Fibroblast of skin of left quadriceps (primary cell): ENCODE measurements at places on chromosomes 12 and 14.

DNA sequence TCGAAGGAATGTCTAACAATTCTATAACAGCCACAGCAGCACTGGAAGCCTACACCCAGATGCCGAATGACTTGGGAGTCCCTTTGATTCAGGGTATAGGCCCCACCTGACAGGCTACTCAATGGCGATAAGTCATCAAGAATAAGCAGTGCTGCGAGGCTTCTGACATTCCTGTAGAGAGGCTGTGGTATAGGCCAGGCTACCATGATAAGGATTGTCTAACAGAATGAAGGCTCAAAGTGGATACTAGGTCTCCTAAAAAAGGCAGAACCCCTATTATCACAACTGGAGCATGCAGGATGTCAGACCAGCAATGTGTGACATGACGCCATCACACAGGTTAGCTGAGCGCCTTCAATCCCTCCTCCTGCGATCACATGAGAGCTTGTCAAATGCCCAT lies 53.2 kb downstream of the ZFP36L1 start:
- no peak for DNase-seq

GRCh38 chr12:44497044-44497443 lies 379.1 kb downstream of the NELL2 start:
- DNase-seq: no peak

- DNase-seq: peak; percentile 22
These were observed 78.0 kb downstream of the NOC4L start for GRCh38 chr12:132222096-132222807.

DNA sequence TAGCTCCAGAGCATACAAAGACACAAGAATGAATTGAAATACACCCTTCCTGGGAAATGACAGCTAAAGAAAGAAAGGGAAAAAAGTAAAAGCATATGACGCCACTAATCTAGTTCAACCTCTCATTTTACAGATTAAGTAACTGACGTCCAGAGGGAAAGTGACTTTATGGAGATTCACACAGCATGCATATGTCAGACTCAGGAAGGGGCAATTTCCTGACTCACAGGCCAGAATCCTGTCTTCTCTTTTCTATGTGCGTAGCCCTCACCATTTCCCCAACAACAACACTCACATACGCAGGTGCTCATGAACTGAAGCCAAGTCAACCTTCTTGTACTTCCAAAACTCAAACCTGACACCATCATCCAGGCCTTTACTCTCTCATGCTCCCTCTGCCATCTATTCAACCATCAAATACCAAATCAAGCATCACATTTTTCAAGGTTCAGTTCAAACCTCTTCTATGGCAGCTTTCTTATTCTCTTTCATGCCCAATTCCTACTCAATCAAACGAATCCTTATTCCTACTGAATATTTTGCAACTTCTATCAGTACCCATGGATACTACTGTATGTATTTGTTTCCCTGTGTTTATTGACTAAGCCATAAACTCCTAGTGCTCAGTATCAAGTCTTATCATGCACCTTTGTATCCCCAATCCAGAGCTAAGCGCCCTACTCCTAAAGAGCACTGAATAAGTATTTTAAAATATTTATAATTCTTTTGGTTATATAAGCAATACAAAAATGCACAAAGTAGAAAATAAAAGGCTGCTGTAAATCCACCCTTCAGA lies 52.8 kb downstream of the STXBP6 start:
- no peak for DNase-seq
